ENCODE measurements at places on chromosomes 5 and 9.

DNA sequence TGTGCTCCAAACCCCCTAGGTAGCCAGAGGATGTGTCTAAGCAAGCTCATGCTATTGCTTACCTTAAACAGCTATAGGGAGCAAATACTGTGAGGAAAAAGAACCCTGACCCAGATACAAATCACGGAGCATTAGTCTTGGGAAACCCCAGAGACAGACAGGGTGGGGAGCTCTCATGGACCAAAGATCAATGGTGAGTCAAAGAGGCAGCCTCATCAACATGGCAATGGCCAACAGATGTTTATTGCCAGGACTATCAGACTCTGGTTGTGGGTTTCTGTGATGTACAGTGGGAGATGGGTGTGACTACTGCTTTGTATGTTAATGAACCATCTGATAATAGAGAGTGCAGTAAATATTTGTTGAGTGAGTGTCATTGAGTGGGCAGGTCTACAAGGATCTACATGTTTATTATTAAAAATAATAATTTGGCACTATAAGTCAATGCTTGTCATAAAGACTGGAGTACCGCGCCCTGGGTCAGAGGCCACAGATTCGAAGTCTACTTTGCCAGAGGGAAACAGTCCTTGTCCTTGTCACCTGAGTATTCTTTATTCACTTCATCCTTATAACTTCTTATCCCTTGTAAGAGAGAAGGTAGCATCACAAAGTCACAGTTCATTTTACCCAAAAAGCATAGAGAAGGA is 56.5 kb upstream of the RAI14 start:
- DNase-seq, result no peak

GRCh38 chr5:3107156-3107611 is 355.7 kb upstream of the IRX2 start:
- no peak for DNase-seq

DNA sequence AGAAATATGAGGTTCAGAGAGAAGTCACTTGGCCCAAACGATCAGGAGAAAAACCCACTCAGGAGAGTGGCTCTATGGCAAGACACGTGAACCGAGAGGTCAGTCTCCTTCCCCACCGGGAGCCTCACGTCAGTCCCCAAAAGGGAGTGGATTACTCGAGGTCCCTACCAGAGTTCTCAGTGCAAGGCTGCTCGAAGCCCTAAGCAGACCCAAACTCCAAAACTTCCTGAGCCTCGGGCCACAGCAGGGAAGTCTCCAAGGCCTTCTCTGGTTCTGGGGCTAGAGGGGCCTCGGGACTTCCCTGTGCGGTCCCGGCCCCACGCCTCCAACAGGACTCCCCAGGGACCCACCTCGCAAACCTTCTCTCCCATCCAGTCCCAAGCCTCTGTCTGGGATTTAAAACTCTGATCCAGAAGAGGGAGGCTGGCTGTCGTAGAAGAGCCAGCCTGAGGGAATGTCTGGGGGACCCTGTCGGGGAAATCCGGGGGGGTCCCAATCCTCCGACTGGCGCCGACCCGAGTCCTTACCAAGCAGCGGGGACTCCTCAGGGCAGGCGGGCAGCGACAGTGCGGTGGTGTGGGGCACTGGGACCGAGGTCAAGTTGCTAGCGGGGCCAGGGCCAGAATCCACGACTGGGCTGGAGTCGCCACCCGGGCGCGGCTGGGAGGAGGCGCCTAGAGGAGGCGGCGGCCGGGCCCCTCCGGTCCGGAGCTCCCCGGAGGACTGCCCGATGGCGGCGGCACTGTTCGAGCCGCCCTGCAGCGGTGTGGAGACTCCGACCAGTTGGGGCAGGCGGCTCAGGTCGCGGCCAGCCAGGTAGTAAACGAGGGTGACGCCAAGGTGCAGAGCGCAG is 679 bp downstream of the B4GALT1 start:
- peak; percentile 38 for DNase-seq

DNA sequence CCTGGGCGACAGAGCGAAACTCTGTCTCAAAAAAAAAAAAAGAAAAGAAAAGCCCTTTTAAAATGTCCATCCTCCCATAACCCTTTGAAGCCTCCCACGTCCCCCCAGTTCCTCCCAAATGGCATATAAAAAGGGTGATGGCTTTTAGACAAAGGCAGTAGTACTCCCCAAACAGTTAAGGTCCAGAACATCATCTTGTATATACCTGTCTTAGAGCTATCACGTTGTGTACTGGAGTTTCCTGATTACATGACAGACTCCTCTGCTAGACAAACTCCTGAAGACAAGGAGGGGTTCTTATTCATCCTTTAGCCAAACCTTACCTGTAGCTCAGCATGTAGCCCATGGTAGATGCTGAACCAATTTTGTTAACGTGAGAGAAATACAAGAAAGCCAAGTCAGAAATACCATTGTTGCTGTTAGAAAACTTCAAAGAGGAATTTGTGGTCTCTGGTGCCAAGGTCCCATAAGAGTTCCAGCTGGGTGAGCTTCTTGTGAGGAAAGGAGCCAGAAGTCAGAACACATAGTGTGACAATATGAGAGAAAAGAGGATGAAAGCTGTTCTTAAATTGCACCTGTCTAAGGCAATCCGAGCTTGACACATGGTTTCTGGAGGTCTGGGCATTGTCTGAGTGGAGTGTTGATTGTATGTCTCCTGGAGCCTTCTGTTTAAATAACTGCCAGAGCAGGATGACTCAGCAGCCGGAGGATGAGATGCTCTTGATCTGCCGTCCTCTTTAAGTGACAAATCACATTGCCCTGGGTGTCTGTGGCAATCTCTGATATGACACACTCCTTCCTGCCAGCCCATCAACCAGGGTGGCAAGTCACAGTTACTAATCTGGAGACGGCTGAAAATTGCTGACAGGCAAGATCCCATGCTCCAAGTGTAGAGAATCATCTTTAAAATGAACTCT is 69.1 kb downstream of the ARRDC3 start:
- DNase-seq, result peak; percentile 88

GRCh38 chr5:14441641-14442040 is 140.0 kb upstream of the OTULINL start:
- DNase-seq, result no peak

DNA sequence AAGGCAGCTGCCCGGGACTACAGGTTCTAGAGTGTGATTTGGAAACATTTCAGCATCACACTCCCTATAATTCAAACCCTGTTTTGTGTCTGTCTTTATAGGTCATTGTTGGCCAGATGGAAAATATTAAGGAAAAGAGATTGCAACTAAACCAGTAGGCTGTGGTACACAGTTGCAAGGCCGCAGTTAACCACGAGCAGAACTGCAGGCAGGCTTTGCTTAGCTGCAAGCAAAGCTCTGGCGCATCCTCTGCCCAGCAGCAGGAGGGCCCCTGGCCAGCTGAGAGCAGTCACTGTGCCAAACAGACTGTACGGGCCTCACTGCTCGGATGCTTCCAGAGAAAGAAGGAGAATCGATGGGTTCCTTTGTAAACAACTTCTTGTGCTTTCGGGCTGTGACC is 204.5 kb downstream of the DENND1A start:
- no peak for DNase-seq

Measured in activated CD8-positive, alpha-beta T cell treated with anti-CD3 and anti-CD28 coated beads, Interleukin-2, amount 10 ng/mL, durations not matched to agents 7 days and 5 days (primary cell).